Anterior cingulate cortex (tissue), 58 donors: ENCODE measurements at places on chromosomes 11 and 22.

DNA sequence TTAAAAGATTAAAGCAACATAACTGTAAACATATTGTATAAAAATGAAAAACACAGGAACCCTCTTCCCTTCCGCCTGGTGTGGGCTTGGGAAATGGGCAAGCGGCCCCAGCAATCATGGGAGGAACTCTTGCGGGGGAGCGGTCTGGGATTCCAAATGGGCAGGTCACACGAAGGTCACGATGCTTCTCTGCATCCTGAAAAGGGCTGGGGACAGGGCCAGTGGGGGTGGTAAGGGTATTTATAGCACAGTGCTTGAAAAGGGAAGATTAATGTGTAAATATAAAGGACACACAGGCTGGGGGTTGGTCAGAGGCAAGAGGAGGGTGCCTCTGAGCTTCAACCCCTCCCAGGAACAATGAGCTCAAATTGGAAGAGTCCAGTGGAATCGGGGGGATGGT, 46.9 kb upstream of the OR4B1 start:
- DNase-seq, result no peak

DNA sequence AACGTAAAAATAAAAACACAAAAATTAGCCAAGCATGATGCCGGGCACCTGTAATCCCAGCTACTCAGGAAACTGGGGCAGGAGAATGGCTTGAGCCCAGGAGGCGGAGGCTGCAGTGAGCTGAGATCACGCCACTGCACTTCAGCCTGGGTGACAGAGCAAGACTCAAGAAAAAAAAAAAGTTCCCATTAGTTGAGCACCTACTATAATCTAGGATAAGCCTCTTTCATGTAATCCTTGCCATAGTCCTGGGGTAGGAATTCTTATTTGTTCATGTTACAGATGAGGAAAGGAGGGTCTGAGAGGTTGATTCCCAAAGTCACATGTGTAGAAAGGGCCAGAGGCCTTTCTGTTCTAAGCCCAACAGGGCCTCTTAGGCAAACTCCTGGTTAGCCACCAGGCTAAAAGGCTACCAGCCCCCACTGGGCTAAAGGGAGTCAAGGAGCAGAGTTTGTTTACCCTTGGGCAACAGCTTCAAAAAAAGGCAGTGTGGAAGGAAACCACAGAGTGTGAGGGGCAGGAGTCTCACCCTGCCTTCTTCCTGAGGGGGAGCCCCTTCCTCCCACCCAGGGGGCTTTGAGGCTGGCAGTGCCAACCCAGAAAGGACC, 21.6 kb upstream of the CSNK1E start:
- no peak for DNase-seq

GRCh38 chr11:60887556-60887955, 18.8 kb downstream of the PRPF19 start:
- DNase-seq, result no peak

GRCh38 chr11:57475191-57475590, 14.9 kb downstream of the RTN4RL2 start:
- no peak for DNase-seq

GRCh38 chr11:76629853-76630599, 40.5 kb downstream of the LRRC32 start:
- no peak for DNase-seq

- DNase-seq, result no peak
Measured at GRCh38 chr11:93524173-93524536, 19.0 kb downstream of the SMCO4 start.

DNA sequence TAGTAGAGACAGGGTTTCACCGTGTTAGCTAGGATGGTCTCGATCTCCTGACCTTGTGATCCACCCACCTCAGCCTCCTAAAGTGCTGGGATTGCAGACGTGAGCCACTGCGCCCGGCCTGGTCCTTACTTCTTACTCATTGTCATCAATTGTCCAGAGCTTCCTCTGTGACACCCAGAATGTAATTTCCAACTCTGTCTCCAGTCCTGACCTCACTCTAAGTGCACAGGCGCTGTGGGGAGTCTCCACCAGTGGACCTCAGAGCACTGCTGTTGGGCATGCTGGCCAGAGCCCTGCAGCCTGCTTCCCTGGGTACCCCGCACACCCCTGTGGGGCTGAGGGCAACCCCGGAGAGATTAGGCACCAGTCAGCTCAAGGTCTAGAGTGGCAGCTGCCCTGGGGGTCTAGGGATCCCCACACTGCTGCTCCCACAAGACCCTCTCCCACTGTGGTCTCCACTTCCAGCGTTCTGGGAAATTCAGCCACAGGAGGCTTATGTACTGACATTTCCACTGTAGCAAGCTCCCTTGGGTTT, 1140.3 kb downstream of the TBC1D22A start:
- DNase-seq, result no peak

DNA sequence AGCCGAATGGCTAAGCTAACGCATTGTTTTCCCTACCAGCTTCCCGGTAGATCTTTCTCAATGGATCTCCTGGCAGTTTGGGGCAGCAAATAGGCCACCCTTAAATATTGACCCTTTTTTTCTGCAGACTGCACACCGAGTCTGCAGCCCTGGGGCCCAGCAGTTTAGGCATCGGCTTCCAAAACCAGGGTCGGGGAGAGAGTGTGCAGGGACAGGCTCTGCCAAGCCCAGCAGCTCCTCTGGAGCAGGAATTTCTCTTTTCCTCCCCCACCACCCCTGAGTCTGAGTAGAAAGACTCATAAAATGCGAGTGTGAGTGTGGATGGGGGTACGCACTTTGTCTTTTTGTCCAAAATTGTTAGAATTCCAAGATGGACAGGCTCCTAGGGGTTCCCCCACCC, 113.2 kb downstream of the FEZ1 start:
- no peak for DNase-seq

- no peak for DNase-seq
Measured at GRCh38 chr11:14290422-14290821, 68.6 kb downstream of the RRAS2 start.

DNA sequence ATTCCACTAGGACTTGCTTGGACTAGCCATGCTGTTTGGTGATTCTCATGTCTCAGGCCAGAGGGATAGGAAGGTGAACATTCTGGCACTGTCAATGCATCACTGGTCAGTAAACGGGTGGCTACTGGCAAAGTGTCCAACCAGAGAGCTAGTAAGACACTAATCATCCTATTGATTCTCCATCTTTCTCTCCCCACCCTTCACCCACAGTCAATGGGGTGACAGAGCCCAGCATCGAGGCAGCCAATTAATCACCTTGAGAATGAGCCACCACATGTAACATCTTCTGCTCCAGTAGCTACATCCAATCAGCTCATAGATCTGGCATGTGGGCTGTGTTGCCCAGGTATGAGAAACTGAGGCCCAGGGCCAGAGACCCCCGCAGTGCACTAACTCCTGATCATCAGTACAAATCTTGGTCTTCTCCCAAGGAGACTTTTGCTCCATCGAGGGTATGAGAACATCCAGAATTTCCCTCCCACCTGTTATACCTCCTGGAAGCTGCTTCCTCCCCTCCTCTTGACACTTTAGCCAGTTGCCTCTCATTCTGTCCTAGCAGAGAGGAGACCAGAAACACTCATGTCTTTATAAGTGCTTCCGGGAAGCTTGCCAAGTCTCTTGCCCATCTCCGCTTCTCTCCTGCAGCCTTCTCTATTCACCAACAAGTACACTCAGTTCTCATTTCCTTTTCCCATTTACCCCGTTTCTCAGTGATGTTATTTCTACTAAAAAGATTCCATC, 17.0 kb downstream of the HTR3A start:
- no peak for DNase-seq

DNA sequence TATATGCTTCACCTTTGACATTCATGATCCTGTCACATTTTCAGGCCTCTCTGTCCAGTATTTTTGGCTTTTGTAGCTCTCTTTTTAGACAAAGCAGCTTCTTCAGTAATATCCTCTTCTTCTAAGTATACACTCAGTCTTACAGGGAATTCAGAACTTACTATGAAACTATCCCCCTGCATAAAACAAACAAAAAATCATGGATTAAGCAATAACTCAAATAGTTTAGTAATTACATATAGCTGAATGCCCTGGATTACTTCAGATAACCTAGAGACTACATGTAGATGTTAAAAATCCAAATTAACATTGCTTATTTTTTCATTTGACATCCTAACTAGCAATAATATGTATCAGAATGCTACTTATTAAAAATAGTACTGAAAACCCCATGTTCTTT, 5.2 kb downstream of the TAF1D start:
- no peak for DNase-seq

- no peak for DNase-seq
Measured at GRCh38 chr11:61102667-61103571, 630 bp downstream of the CD5 start.

- no peak for DNase-seq
Measured at GRCh38 chr22:20738394-20739089, 35.4 kb upstream of the SERPIND1 start.

DNA sequence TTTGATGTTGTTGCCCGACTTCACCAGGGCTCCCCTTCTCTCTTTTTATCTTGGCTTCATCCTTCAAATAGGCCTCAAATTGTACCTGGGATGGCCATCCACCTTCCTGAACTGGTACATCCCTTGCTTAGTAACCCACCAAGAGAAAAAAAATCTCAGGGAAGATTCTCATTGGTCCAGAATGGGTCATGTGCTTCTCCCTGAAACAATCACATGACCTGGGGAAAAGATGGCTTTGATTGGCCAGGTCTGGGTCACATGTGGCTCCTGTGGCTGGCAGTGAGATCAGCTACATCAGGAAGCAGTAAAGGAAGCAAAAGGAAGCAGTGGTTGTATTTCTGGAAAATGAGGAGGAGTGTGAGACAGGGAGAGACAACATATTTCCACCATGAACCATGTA, 540.2 kb downstream of the MIAT start:
- DNase-seq, result no peak

DNA sequence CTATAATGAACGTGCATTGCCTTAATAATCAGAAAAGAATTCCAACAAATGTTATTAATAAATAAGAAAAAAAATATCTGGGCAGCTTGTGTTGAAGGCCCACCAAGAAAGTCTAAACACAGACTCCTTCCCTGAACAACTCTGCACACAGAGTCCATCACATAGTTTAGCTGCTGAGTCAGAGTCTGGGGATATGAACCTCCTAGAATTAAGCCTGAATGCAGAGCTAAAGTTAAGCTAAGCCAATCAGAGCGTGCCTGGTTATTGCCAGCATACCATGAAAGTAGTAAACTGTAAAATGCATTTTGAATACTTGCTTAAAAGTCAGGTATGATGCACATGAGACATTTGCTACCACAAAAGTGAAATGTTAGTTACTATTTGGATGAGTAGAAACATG, 25.6 kb upstream of the TENM4 start:
- DNase-seq, result no peak

- DNase-seq, result no peak
Measured at GRCh38 chr11:107468596-107468995, 11.0 kb upstream of the CWF19L2 start.

DNA sequence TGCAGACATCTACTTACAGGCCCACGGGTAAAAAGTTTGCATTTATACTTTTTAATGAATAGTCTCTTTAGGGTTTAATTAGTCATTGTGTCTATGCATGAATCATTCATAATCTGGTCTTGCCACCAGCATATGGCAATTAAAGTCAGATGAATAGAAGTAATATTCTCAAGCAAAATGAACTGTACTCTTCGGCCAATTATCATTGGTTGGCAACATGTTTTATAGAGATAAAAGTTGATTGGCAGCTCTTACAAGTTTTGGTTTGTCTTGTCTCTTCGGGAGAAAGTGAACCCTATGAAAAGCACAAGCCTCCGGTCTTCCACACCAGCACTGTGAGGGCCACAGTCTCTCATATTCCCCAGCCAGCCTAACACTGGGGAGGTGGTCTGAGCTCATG, 97.8 kb downstream of the OSBP2 start:
- no peak for DNase-seq

- DNase-seq, result no peak
Measured at GRCh38 chr11:109958821-109959166, 134.4 kb upstream of the ZC3H12C start.

DNA sequence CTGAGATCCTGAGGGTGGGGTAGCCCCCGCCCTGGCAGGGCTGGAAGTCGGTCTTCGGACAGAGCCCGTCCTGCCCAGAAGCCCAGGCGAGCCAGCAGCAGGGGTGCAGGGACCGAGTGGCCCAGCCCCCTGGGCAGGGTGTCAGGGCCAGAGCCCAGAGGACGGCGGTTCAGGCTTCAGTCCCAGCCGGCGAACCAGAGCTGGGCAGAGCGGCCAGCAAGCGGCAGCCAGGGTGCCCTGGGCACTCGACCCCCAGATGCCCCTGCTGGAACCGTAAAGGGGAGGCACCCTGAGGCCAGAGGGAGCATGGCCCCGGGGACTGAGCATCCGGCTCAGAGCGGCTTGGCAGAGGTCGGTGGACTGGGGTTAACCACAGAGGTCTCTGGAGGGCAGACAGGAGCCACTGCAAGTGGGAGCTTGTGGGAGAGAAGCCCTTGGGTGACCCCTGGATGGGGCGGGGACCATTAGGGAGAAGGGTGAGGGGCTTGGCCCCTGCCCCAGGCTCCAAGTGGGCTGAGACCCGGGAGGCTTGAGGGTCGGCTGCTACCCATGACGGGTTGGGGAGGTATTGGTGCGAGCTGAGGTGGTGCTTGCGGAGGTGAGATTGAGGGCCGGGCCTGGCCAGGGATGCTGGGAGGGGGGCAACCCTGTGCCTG, 15.9 kb downstream of the LSP1 start:
- DNase-seq, result no peak

- DNase-seq, result no peak
Measured at GRCh38 chr11:74311352-74311926, at the start of gene P4HA3. TSS of gene P4HA3 (minus strand) at chr11:74311640. CDS start at chr11:74311611, 29 bp downstream.

DNA sequence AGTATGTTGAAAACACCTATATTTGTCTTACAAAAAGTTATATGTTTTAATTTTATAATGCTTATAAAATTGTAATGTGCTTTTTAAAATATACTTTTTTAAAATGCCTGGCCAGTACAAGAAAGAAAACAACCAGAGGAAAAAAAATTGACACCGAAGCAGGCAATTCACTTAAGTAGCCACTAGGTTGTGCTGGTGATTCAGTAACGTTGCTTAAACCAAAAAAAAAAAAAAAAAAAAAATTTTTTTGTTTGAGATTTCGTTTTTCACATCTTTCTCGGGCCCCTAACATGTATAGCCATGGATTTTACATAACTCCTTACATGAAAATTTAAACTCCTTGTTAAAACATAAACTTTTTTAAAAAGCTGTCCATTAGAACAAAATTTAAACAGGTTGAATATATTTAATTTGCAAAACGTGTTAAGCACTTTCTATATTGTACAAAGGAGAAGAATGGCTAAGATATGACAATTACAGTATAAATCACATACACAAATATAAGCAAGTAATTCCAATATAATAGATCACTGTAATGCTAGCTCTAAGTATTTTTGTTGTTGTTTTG, 9.2 kb downstream of the OR8B4 start:
- DNase-seq, result no peak

- no peak for DNase-seq
Measured at GRCh38 chr11:44305470-44306051, 4.4 kb downstream of the ALX4 start.
